ENCODE measurements at places on chromosomes 3 and 15. TPM values are rescaled to one million over a fixed set of nuclear protein-coding genes. Genes with fewer than 3 reads are reported as not detected.

FBXW12 gene
- not detected for total RNA-seq

ST3GAL6 gene
- not detected for total RNA-seq

RBP2 gene
- total RNA-seq, result not detected

ISLR gene
- 0.12 TPM for total RNA-seq

SLC51A gene
- total RNA-seq, result not detected

- peak overlapping the region; percentile 98 for H3K27ac ChIP-seq
- peaks cover 47% of the 10 kb centered on the region for H3K36me3 ChIP-seq
- peak; percentile 80 for DNase-seq
- H3K4me1 ChIP-seq, result peaks cover 55% of the 10 kb centered on the region
- H3K27me3 ChIP-seq, result no peaks in the 10 kb centered on the region
Measured at GRCh38 chr3:157159037-157159761, 748 bp downstream of the CCNL1 start.

DNA sequence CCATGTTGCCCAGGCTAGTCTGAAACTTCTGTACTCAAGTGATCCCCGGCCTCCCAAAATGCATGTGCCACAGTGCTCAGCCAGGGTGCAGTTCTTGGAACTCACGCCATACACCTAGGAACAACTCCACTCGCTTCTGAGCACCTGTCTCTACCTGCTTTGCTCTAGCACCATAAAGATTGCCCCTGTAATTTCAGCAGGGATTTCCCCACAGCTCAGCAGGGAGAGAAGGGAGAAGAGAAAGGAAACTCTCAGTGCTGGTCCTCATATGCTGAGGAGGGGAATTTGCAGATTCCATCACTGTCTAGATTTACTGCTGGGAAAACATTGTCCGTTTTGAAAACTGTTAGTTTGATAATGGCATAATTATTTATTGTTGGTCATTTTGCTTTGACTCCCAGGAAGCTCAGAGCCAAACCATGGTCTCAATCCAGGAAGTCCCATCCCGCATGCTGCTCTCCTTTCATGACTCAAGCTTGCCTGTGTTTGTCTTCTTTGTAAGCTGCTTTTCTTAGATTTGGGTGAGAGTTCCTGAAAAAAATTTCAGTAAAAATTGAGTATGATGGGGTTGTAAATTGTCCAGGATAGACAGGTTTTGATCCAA lies 24.2 kb downstream of the TRIM71 start:
- H3K4me3 ChIP-seq, result no peak overlapping the region
- no peaks in the 10 kb centered on the region for H3K36me3 ChIP-seq
- no peaks in the 10 kb centered on the region for H3K27me3 ChIP-seq

- DNase-seq, result no peak
- no peak overlapping the region for H3K27ac ChIP-seq
- H3K36me3 ChIP-seq, result no peaks in the 10 kb centered on the region
- H3K27me3 ChIP-seq, result no peaks in the 10 kb centered on the region
Measured at GRCh38 chr15:46710401-46710960, 1006.8 kb upstream of the SEMA6D start.

- H3K36me3 ChIP-seq, result no peaks in the 10 kb centered on the region
- no peaks in the 10 kb centered on the region for H3K4me1 ChIP-seq
- H3K27ac ChIP-seq, result no peak overlapping the region
- H3K27me3 ChIP-seq, result peaks cover 3% of the 10 kb centered on the region
Measured at GRCh38 chr15:66623801-66624453, 58.1 kb upstream of the LCTL start.

GRCh38 chr3:14803101-14803980 lies 15.4 kb upstream of the FGD5 start:
- H3K4me1 ChIP-seq, result peaks cover 3% of the 10 kb centered on the region
- H3K4me3 ChIP-seq, result no peak overlapping the region
- DNase-seq, result no peak
- H3K27ac ChIP-seq, result no peak overlapping the region
- H3K27me3 ChIP-seq, result peaks cover 51% of the 10 kb centered on the region
- no peaks in the 10 kb centered on the region for H3K36me3 ChIP-seq

- H3K4me3 ChIP-seq, result no peak overlapping the region
- no peak overlapping the region for H3K27ac ChIP-seq
- H3K4me1 ChIP-seq, result peaks cover 3% of the 10 kb centered on the region
- no peak for DNase-seq
- no peaks in the 10 kb centered on the region for H3K36me3 ChIP-seq
Measured at GRCh38 chr15:68561901-68562300, 16.9 kb upstream of the CORO2B start.

- H3K4me3 ChIP-seq, result peak overlapping the region; percentile 89
- peaks cover 3% of the 10 kb centered on the region for H3K27me3 ChIP-seq
- peaks cover 16% of the 10 kb centered on the region for H3K4me1 ChIP-seq
- no peaks in the 10 kb centered on the region for H3K36me3 ChIP-seq
- no peak for DNase-seq
Measured at GRCh38 chr15:40942337-40942854, 10.9 kb upstream of the CHAC1 start.

DNA sequence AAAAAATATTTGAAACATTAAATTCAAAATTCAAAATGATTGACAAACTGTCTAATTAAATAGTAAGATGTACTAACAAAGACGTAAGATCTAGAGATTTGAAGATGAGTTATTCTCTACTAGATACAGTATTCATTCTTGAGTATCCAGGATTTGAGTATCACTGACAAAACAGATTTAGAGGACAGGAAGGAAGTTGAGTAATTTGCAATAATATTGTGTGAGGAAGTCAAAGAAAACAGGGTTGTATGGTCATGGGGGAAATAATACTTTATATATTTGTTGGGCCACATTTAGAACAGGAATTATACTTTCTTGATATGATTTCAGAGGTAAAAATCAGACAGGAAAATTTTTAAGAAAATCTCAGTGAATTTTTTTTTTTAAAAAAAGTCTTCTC lies 393.1 kb upstream of the CDIN1 start:
- H3K36me3 ChIP-seq, result no peaks in the 10 kb centered on the region

DNA sequence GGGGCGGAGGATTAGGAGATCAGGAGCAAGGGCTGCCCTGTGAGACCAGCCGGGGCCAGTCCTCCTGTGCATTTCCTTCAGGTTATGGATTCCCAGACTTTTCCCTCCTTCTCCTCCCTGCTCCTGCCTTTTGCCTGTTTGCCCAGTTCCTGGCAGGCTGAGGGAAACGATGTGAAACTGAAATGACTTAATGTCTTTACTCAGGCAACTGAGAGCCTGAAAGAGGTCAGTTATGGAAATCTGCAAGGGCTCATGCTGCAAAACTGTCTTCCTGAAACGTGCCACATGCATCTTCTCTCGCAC lies 57.2 kb downstream of the MESD start:
- H3K27me3 ChIP-seq, result no peaks in the 10 kb centered on the region
- no peak for DNase-seq
- no peak overlapping the region for H3K27ac ChIP-seq
- no peak overlapping the region for H3K4me3 ChIP-seq
- H3K4me1 ChIP-seq, result no peaks in the 10 kb centered on the region

- H3K4me3 ChIP-seq, result no peak overlapping the region
- DNase-seq, result no peak
- no peak overlapping the region for H3K27ac ChIP-seq
- H3K4me1 ChIP-seq, result peaks cover 2% of the 10 kb centered on the region
- H3K36me3 ChIP-seq, result no peaks in the 10 kb centered on the region
- peaks cover 30% of the 10 kb centered on the region for H3K27me3 ChIP-seq
Measured at GRCh38 chr3:129618186-129618820, 11.8 kb upstream of the PLXND1 start.
